GM12865 (cell line): ENCODE measurements at places on chromosomes 2 and 18.

- DNase-seq = no peak
These were observed 410.3 kb downstream of the LRATD1 start for GRCh38 chr2:15042801-15043217.

DNA sequence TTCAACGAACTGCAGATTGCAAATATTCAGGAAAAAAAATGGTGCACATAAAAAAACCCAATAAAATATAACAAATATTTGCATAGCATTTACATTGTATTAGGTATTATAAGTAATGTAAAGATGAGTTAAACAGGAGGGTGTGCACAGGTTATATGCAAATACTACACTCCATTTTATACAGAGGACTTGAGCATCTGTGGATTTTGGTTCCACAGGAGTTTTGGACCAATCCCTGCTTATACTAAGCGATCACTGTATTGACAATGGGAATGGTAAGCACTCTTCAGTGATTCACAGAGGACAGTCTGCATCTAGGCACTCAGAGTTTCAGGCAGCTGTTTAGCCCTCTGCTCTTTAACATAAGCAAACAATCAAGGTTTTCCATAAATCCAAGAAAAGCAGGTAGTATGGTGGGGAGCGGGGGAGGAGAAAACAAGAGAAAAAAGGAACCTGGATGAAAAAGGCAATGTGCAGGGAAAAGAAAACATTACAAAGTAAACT, 206.0 kb upstream of the PARD3B start:
- DNase-seq = no peak

DNA sequence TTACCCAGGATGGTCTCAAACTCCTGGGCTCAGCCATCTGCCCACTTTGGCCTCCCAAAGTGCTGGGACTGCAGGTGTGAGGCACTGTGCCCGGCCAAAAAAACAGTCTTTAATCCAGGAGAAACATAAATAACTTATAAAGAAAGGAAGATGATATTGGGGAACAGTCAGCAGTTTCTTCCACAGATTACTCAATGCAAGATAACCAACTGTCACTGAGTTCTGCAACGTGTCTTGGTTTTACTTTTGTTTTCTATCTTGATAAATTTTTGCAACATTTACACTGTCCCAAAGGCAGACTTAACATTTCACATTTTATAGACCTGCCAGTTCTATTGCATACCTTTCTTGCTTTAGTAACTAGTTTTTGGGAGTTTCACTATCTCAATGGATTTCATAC, 71.1 kb downstream of the ANKRD44 start:
- DNase-seq = peak; percentile 64

DNA sequence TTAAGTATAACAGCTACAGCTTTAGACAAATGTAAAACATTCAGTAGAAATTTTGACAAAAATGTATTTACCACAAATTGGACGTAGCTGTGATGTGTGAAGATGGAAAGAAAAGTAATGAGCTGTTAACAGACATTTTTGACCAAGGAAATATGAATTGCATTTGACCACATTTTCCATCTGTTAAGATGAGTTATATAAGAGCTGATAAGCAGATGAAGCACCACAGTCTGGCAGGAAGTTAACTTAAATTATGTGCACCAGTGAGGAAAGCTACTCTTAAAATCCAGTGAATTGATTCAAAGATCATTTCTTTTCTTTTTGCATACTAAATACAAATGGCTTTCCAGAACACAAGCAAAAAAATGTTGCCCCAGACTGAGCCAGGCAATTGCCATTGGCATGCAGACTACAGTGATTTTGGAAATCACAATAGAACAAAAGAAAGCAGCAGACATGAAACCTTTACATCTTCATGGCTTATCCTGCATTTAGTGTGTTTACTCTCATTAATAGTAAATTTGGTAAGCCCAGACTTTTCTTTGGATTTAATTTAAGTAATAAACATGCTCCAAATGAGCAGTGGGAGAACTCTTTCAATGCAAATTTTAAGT, 493.7 kb downstream of the TMX3 start:
- no peak for DNase-seq

DNA sequence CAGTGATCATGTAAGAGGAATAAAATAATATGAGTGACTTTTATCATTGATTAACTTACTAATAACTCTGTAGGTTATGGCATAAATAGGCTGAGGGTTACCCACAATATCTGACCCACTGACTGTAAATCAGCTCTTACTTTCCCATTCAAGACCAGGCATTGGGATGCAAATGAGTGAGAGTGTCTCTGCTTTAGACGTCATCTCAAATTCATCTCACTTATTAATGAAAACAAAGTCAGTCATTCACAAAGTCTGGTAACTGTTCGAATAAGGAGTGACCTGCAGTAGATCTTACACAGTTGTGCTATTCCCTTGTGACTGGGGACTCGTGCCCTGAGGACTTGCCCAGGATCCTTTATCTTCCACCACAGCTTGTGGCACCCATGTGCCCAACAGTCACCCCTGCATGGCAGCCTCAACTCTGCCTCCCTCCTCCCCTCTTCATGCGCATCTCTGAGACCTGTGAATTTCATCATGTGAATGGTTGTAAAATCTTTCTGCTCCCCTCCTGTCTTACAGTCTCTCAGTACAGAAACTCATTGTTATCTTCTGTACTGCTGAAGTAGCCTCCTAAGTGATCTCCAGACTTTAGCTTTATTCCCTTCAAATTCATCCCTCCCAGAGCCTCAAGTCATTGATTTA, 131.4 kb downstream of the ARHGAP28 start:
- DNase-seq = no peak

GRCh38 chr2:25071966-25072365, 30.1 kb downstream of the EFR3B start:
- no peak for DNase-seq

DNA sequence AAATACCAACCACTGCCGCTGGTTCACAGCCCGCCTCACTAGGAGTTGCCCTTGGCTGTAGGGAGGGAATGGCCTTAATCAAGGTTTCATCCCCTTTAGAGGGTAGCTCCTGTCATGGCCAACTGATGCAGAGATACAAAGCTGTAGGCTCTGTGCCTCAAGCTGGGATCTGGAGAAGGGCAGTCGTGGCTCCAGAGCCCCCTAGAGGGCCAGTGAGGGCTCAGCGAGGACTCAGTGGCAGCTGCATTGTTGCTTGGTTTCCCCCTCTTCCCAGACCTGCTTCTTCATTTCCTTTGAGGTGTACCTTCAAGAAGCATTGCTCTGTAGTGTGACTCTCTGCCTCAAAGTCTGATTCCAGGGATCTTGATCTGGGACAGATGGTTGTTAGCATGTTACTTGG, 302.1 kb downstream of the LPIN1 start:
- DNase-seq = peak; percentile 57

GRCh38 chr2:30683236-30683956, 123.8 kb downstream of the CAPN13 start:
- DNase-seq = peak; percentile 15

DNA sequence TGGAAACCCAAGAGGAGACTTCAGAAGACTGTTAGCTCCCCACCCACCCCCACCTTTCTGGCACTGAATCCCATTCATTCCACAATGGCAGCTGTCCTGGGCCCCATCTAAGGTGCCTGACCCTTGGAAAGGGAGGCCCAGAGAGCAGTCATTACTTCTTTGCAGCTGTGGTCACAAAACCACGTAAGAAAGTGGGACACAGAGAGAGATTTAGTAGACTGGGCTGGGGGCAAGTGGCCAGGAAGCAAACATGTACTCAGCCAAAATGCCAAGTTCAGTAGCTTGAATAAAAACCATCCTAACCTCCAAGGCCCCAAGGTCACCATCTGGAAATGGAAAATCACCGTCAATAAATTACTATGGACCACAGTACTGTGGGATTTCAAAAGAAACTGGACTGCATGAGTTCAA, 381.4 kb downstream of the TNS1 start:
- no peak for DNase-seq

- no peak for DNase-seq
These were observed 5.6 kb downstream of the HAAO start for GRCh38 chr2:42786561-42787345.

GRCh38 chr2:179746981-179747380, 114.4 kb downstream of the ZNF385B start:
- no peak for DNase-seq

GRCh38 chr2:86358957-86359356, 21.5 kb upstream of the REEP1 start:
- DNase-seq = peak; percentile 76

DNA sequence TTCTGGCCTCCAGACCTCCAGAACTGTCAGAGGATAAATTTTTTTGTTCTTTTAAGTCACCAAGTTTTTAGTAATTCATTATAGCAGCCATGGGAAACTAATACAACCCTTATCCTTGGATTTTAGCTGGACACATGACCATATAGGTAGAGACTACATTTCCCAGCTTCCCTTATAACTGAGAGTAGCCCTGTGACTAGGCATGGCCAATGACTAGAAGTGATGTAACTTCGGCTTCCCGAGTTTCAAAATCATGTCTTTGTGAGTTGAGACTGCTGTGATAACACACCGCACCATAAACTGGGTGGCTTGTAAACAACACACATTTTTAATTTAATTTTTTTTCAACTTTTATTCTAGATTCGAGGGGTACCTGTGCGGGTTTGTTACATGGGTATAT, 134.0 kb upstream of the SERTAD2 start:
- no peak for DNase-seq
